ENCODE measurements at places on chromosomes 12 and 14. TPM values are rescaled to one million over a fixed set of nuclear protein-coding genes. Genes with fewer than 3 reads are reported as not detected.
A peak's percentile ranks its signal among the peaks of the same experiment; 100 is the strongest.

- peak; percentile 18 for DNase-seq
- peak overlapping the region; percentile 92 for H3K27ac ChIP-seq
- H3K4me3 ChIP-seq: peak overlapping the region; percentile 95
- no peaks in the 10 kb centered on the region for H3K36me3 ChIP-seq
- peaks cover 19% of the 10 kb centered on the region for H3K4me1 ChIP-seq
Observed at GRCh38 chr12:4270016-4270830, 3.3 kb upstream of the CCND2 start.

GRCh38 chr14:59771577-59771976 lies 99.0 kb downstream of the RTN1 start:
- no peak overlapping the region for H3K4me3 ChIP-seq
- H3K4me1 ChIP-seq: peaks cover 11% of the 10 kb centered on the region
- no peaks in the 10 kb centered on the region for H3K27me3 ChIP-seq
- no peak overlapping the region for H3K27ac ChIP-seq
- no peak for DNase-seq

GRCh38 chr14:54348001-54348611 lies 48.7 kb upstream of the CDKN3 start:
- H3K27me3 ChIP-seq: no peaks in the 10 kb centered on the region
- DNase-seq: peak; percentile 46
- no peak overlapping the region for H3K27ac ChIP-seq
- H3K4me1 ChIP-seq: peaks cover 2% of the 10 kb centered on the region

GRCh38 chr14:65943916-65944410 lies 531.4 kb downstream of the FUT8 start:
- no peak for DNase-seq
- peaks cover 4% of the 10 kb centered on the region for H3K36me3 ChIP-seq
- no peak overlapping the region for H3K27ac ChIP-seq
- peaks cover 9% of the 10 kb centered on the region for H3K4me1 ChIP-seq
- peaks cover 7% of the 10 kb centered on the region for H3K27me3 ChIP-seq
- no peak overlapping the region for H3K4me3 ChIP-seq

DNA sequence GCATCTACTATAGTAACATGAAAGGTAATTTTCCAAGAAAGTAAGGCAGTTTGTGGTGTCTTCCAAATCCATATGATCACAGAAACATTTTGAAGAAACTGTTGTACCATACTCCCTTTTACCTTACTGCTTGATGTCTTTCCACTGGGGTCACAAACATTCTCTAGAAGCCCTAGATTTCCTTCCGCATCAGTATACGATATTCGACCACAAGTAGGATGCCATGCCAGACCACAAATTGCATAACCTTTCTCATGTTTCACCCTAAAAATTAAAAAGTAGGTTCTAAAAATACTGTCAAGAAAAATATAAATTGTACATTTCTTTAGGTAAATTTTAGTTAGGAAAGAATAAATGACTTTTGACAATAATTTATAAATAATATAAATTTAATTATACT lies 26.5 kb downstream of the WDHD1 start:
- no peak overlapping the region for H3K4me3 ChIP-seq
- H3K27me3 ChIP-seq: no peaks in the 10 kb centered on the region
- H3K27ac ChIP-seq: no peak overlapping the region
- no peak for DNase-seq
- H3K36me3 ChIP-seq: no peaks in the 10 kb centered on the region

DNA sequence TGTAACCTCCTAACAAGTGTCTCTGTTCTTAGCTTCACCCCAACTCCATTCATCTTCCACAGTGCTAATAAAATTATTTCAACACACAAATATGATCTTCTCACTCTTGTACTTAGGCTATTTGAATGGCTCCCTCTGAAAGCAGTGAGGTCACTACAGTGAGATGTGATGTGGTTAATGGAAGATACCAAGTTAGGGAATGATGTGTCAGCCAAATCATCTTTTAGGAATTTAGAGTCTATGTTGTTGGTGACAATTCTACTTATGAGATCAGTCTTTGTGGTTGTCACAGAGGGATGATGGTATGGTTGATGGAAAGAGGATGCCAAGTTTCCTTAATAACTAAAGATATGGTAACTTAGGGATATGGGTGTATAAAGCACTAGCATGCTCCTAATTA lies 57.6 kb downstream of the POLR3B start:
- DNase-seq: no peak
- H3K36me3 ChIP-seq: no peaks in the 10 kb centered on the region
- H3K4me3 ChIP-seq: no peak overlapping the region

- no peak overlapping the region for H3K4me3 ChIP-seq
- peaks cover 5% of the 10 kb centered on the region for H3K4me1 ChIP-seq
- no peaks in the 10 kb centered on the region for H3K27me3 ChIP-seq
- peaks cover 27% of the 10 kb centered on the region for H3K36me3 ChIP-seq
- DNase-seq: no peak
Observed at GRCh38 chr12:45737638-45738037, 8.1 kb downstream of the ARID2 start.

The FOXG1 gene
- total RNA-seq: 1.8 TPM

The TGFB3 gene
- total RNA-seq: 1.5 TPM

The OASL gene
- not detected for total RNA-seq

The FIGNL2 gene
- total RNA-seq: 42.0 TPM

The INSM2 gene
- not detected for total RNA-seq

The NEDD8 gene
- 154 TPM for total RNA-seq

All from endothelial cell (in vitro differentiated cells).